Stimulated activated CD8-positive, alpha-beta memory T cell treated with anti-CD3 and anti-CD28 coated beads, Interleukin-12 subunit alpha, Interleukin-12 subunit beta, amount 100 ng/mL, for 1 hour (primary cell): ENCODE measurements at places on chromosomes 5 and 9.

DNA sequence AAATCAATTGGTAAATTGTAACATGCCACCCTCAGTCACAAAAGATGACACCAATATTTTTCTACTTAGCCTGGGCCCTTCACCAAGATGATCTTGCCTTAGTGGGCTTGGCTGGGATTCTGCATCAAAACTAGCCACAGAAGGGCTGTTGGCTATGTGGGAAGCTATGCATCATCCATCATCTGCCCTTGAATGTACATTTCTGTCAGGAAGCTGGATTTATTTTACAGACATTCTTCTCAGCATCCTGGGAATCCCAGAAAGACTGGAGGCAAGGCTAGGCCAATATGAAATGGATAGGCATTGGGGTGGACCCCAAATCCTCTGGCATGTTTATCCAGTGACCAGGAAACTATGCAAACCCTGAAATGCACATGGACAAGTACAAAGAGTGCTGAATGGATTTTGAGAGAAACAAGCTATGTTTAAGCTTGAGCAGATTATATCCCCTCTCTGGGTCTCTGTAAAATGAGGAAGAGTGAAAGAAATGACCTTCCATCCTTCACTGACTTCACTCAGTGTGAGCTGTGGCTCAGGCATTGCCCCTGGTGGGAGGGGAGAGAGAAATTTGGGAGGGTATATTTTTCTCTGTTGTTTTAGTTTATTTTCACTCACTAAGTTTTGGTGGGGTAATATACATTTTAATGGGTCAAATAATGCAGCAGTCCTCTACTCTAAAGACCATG, 283.6 kb downstream of the EBF1 start:
- DNase-seq, result no peak

DNA sequence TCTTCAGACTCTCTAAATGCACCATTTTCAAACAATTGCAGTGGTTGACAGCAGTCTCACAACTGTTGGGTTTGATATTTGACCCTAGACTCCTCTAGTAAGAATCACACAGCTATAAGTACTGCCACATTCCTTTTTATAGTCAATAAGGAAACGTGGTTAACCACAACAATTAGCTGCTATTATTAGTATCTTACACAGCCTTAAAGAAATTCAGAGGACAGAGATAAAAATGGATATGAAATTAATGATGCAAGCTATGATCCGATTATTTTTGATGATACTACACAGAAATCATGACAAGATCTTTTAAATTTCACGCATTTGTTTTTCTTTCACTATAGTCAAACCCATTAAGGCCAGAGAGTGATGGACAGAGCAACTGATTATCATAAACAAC, 288.6 kb upstream of the C9orf72 start:
- no peak for DNase-seq

DNA sequence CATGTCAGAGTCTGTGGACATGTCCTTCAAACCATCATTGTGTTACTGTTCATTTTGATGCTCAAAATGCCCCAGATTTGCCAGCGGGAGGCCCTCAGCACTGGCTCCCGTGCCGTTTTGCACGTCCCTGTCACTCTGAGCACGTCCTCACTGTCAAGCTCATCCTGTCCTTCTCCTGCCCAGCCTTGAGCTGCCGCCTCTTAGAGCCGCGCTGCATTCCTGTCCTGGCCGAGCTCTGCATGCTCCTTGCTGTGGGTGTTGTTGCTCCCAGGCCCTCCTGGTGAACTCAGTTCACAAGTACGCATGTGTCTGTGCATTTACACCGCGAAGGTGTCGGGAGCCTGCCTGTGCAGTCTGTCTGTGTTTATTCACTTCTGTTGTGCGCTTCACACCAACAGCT, 62.2 kb downstream of the WNK2 start:
- no peak for DNase-seq

GRCh38 chr5:88660947-88661805, 221.8 kb downstream of the MEF2C start:
- no peak for DNase-seq

GRCh38 chr5:137828180-137828579, 39.5 kb upstream of the MYOT start:
- DNase-seq, result no peak

- peak; percentile 25 for DNase-seq
Observed at GRCh38 chr9:96061293-96061987, 185.9 kb downstream of the ERCC6L2 start.

- DNase-seq, result no peak
Observed at GRCh38 chr5:33801292-33801691, 90.5 kb downstream of the ADAMTS12 start.

- DNase-seq, result no peak
Observed at GRCh38 chr5:15748266-15748665, 248.3 kb downstream of the FBXL7 start.

DNA sequence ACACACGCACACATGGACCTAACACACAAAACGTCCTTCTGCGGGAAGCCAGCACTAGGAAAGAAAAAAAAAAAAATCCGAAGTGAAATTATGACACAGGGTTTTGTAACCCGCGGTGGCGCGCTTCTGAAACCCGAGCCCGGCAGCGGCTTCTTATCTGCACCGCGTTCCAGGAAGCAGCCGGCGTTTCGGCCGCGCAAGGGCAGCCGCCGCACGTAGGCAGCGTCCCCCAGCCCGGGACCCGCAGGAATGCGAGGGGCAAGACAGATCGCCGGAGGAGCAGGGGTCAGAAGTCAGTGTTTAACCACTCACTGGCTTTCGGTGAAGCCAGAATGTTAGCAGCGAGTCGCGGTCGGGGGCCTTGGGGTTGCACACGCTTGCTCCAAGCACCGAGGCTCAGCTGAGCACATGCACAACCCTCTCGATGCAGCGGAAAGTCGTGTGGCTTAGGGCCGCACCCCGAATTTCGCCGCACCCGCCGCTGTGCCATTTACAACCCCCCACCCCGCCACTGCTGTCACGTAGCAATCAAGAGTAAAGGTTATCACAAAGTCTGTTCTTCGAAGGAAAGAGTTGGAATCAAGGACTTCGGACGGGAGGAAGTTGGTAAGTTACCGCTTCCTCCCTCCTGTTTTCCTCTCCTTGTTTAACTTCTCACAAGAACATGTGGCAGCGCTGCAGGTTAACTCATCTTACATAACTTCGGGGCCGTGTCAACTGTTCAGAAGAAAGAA, 167.9 kb downstream of the AUH start:
- DNase-seq, result peak; percentile 27

GRCh38 chr5:150758203-150758530, 650 bp downstream of the DCTN4 start:
- DNase-seq, result no peak

DNA sequence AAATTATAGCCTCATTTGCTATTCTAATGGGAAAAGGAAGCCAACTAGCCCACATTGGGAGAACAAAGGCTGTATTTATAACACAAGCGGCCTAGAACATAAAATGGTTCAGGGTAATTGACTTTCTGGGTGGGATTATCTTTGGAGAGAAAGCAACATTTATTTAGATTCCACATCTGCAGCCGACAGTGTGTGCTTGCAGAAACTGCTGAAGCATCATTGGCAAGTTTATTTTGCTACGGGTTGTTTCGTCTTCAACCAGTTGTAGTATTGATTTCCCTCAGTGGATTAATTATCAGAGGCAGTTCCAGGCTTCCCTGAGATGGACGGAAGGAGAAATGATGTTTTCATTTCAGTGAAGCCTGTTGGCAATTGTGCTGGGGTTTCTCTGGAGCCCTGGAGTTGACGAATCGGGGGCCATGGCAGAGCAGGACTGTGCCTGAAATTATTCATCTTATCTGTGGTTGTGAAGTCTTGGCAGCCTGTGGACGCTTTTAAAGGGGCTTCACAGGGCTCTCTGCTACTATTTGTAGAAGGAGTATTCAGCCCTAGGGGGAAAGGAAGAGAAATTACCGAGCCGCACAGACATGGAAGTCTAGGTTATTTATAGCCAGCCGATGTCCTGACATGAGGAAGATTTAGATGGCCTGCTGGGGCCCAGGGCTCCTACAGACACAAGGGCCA, 290.6 kb upstream of the IRX4 start:
- DNase-seq, result no peak

- no peak for DNase-seq
Observed at GRCh38 chr9:116687754-116688135, 640 bp downstream of the TRIM32 start.

- DNase-seq, result no peak
Observed at GRCh38 chr5:24042688-24043087, 535.3 kb downstream of the PRDM9 start.

DNA sequence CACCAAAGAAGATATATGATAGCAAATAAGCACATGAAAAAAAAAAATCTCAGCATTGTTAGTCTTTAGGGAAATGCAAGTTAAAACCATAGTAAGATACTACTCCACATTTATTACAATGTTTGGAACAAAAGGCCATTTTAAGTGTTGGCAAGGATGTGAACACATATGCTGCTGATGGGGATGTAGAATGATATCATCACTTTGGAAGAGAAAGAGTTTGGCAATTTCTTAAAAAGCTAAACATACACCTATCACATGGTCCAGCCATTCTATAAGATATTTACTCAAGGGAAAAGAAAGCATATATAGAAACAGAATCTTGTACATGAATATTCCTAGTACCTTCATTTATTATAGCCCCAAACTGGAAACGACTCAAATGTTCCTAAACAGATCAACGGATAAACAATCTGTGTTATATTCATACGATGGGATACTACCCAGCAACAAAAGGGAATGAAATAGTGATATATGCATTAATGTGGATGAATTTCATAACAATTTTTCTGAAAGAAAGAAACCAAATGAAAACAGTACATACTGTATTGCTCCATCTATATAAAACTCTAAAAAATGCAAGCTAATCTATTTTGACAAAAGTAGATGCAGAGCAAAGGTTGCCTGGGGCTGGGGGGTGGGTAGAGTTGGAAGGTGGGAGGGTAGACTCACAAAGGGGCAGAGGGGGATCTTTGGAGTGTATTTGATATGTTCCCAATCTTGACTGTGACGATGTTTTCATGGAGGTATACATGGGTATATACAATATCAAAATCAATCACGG, 45.7 kb upstream of the SMAD5 start:
- no peak for DNase-seq

GRCh38 chr5:151108566-151108965, 27.7 kb upstream of the TNIP1 start:
- DNase-seq, result no peak

DNA sequence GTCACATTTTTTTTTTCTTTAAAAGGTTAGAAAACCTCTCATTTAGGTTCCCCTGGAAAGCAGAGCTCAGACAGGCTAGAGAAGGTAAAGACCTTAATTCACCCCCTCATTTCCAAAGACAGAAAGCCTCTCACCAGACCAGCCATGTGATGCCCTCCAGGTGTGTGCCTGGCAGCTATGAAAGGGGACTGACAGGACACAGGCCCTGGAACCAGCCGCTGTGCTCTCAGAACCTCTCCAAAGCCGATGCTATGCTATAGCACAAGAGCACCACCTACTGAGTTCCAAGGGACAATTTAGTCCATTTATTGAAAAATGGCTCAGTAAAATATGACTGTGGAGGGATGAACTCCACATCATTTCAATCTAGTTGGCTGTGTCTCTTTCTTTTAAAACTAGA, 48.8 kb downstream of the FANCC start:
- no peak for DNase-seq

- DNase-seq, result no peak
Observed at GRCh38 chr5:117486261-117486660, 911.6 kb upstream of the SEMA6A start.

DNA sequence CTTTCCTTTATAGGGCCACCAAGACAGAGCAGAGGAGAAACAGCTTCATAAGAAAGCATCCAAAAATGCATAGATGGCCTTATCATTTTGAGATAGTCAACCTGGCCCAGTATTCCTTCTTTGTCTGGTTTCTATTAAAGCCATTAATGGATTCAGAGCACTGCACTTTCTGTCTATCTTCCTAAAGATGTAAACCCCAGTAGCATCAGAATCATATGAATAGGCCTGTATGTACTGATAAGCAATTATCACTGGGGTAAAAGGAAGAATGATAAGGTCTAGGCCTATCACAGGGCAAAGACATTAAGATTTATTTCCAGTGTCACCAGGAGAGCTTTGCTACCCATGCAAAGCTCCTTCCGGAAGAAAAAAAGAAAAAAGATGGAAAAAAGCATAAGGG, 432.5 kb upstream of the C9orf72 start:
- no peak for DNase-seq

- no peak for DNase-seq
Observed at GRCh38 chr5:127867022-127867783, 164.0 kb downstream of the CCDC192 start.

GRCh38 chr9:105251733-105252404, 7.4 kb downstream of the SLC44A1 start:
- DNase-seq, result no peak

GRCh38 chr5:157520911-157521703, 54.5 kb downstream of the ADAM19 start:
- DNase-seq, result no peak

DNA sequence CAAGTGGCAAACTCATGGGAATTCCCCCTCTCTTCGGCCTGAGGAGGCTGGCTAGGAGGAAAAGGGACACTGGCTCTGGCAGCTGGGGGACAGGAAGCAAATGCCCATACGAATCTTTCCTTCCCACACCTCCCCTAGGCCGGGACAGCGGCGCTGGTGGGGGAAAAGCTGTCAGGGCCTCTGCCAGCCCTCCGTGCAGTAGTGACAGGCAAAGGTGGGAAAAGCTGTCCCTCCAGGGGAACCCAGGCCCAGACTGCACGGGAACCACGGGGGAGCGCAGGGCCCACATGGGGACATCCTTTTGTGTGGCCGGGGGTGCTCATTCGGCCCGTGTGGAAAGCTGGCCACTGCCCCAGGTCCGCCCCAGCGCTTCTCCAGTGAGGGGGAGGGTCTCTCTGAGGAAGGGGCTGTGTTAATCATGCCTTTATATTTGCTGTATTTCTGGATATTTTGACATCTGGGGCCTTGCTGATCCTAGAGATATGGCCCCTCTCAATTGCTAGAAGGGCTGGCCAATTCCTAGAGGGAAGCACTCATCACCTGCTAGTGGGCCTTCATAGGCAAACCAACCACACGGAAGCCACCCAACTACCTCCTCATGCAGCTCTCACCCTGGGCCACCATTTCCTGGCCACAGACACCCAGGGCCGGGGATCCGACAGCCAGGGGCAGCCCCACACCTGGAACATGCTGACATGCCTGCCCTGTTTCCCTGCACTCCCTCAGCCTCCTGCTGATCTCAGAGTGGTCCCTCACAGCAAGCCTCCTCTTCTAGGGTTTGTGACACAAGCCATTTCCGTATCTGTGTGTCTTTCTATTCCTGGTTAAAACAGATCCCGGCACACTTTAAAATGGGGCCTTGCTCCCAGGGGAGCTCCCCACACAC, 138.8 kb downstream of the ROR2 start:
- DNase-seq, result no peak

- no peak for DNase-seq
Observed at GRCh38 chr9:73210886-73211666, 59.4 kb downstream of the ANXA1 start.

- DNase-seq, result no peak
Observed at GRCh38 chr5:160520609-160521391, 99.1 kb downstream of the PTTG1 start.

DNA sequence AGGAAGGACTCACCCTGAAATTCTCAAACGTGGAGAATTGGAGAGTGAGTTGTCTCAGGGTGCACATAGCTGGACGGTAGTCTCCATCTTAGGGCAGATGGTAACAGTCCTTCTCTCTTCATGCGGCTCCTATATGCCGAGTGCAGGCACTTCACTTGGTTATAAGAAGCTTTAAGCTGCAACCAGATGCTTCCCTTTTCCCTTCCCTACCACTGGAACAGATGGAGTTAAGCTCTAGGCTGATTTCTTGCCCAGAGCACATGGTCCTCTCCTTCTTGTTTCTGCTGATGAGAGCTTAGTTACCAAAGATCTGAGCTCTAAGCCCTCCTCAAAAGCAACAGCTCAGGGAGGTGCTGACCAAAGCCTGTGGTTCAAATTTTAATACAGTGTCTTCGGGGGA, 355.7 kb downstream of the ARHGEF28 start:
- no peak for DNase-seq

GRCh38 chr5:112883192-112883591, 22.1 kb downstream of the SRP19 start:
- no peak for DNase-seq
